ENCODE measurements at places on chromosomes 7 and 10.
A peak's percentile ranks its signal among the peaks of the same experiment; 100 is the strongest.

DNA sequence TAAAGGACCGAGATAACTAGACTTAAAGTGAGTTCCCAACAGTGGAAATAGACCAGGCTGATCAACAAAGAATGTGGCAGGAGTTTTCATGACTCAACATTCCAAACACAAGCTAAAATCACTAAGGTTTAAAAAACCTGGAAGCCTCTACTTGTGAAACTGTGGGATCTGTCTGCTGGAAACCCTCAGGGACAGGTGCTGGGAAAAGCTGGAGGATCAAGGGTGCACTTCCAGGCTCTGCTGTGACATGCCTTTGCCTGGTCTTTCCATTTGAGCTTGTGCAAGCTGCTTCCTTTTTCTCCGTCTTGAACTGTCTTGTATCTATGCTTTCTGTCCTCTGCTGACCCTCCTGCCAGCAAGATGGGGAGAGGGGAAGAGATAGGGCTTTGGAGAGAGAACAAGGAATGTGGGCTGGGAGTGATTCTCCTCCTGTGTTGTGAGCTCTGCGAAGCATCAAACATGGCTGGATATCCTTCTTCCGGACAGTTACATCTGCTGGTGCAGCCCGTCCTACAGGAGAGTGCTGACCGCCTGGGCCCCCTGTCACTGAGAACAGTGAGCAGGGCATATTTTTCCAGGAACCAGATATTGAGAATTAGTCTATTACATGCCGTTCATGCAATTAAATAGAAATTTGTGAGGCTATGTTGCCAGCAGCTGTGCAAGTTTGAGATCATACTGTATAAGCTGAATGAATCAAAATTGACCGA is 25.5 kb downstream of the ARHGAP22 start:
- DNase-seq: peak; percentile 45

- no peak for DNase-seq
Observed at GRCh38 chr10:5484205-5484604, 15.2 kb downstream of the CALML5 start.

- DNase-seq: no peak
Observed at GRCh38 chr7:78103475-78103874, 304.9 kb downstream of the PHTF2 start.

- peak; percentile 27 for DNase-seq
Observed at GRCh38 chr10:51770709-51771108, 71.3 kb upstream of the CSTF2T start.

- no peak for DNase-seq
Observed at GRCh38 chr7:116986611-116987565, 33.6 kb downstream of the ST7 start.

- no peak for DNase-seq
Observed at GRCh38 chr7:153446490-153446889, 605.7 kb upstream of the DPP6 start.

DNA sequence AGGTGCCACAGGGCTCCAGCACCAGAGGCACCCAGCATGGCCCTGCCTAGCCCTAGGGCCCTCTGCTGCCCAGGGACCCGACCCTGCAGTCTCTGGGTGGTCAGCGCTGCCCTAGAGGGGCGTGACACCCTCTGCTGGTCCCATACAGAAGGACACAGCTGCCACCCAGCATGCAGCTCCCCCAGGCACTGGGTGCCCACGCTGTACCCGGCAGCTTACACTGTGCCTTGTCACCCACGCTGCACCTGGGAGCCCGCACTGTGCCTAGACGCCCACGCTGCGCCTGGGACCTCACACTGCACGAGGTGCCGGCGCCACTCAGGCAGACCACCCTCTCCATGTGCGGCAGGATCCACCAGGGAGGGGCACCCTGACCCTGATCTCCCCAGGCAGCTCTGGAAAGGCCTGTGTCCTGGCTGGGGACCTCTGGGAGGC is 55.2 kb downstream of the PWWP2B start:
- DNase-seq: no peak

- peak; percentile 82 for DNase-seq
Observed at GRCh38 chr10:95447685-95448084, 113.5 kb downstream of the SORBS1 start.

- no peak for DNase-seq
Observed at GRCh38 chr10:8036506-8037198, 17.8 kb upstream of the GATA3 start.

- no peak for DNase-seq
Observed at GRCh38 chr7:159125104-159125954, 19.3 kb downstream of the VIPR2 start.

DNA sequence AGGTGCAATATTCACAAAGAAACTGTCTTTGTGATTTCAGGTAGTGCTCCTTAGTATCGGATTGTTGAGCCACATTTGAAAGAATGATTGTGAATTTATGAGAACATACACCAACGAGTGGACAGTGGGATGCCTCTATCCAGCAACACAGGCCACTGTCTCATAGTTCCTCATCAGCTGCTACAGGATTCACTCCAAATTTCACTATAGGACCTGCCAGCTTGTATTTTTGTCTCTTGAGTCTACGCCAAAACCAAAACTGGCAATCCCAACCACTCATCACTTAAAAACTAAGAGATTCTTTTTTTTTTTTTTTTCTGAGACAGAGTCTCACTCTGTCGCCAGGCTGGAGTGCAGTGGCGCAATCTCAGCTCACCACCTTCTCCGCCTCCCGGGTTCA is 964.5 kb downstream of the CNTNAP2 start:
- no peak for DNase-seq

GRCh38 chr10:47243791-47244190 is 56.2 kb upstream of the GDF10 start:
- DNase-seq: no peak

DNA sequence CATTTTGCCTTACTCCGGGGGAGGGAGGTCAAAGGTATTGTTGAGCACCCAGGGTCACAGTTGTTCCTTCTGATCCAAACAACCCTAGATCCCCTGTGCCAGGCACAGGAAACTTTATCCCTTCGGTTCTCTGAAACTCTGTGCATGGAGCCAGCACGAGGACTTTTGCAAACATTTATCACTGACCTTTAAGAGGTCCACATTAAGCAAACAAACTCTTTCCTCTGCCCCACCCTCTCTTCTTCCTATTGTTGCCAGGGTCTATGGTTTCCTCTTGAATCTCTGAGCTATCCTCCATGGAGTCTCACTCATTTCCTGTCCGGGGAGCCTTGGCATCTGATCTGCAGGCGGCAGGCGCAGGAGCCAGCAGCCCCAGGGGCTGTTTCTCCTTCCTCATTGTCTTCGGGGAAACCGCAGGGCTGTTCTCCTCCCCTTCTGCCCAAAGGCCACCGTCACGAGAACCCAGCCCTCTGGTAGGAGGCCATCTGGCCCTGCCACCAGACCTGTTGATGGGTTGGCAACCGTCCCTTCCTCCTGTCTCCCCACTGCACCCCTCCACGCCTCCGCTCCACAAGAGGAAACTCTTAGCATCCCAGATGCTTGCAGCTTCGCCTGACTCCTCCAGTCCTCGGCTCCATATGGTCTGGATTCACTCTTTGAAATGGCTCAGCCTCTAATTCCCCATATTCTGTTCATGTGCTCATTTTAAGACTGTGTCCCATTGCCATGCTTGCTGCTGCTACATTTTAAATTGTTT is 327.3 kb upstream of the NRP1 start:
- peak; percentile 67 for DNase-seq

DNA sequence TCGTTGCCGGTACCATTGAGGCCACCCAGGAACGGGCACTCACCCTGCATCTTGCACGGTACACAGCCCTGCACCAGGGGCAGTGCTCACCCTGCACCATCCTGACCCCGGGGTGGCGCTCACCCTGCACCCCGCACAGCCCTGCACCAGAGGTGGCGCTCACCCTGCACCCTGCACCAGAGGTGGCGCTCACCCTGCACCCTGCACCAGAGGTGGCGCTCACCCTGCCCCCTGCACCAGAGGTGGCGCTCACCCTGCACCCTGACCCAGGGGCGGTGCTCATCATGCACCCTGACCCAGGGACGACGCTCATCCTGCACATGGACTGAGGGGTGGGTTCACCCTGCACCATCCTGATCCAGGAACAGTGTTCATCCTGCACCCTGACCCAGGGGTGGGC is 6.4 kb downstream of the TUBGCP2 start:
- no peak for DNase-seq

GRCh38 chr7:27804139-27804538 is 64.2 kb downstream of the TAX1BP1 start:
- DNase-seq: no peak

DNA sequence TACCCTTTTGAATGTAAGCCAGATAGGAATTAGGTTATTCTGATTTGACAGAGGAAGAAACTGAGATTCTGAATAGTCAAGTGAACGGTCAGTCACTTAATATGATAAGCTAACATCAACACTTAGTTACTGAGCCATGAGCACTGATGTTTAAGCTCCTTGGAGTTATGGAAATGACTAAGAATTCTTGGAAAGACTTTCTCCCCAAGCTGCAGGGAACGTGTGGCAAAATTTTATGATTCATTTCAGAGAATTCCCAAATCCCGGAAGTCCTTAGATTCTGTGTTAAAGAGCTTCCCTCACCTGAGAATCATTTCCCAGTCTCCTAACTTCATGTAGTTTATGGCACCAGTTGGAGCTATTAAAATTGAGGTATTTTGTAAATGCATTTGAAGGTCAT is 330.9 kb downstream of the XPNPEP1 start:
- no peak for DNase-seq

GRCh38 chr10:12350925-12351324 is 1.6 kb downstream of the CAMK1D start:
- no peak for DNase-seq

- no peak for DNase-seq
Observed at GRCh38 chr10:132205650-132206376, 19.1 kb downstream of the DPYSL4 start.

Measured in tongue (tissue), 3 donors.